ENCODE measurements at places on chromosomes 1 and 21.

- no peak for DNase-seq
Measured at GRCh38 chr21:29827647-29828046, 112.1 kb downstream of the GRIK1 start.

DNA sequence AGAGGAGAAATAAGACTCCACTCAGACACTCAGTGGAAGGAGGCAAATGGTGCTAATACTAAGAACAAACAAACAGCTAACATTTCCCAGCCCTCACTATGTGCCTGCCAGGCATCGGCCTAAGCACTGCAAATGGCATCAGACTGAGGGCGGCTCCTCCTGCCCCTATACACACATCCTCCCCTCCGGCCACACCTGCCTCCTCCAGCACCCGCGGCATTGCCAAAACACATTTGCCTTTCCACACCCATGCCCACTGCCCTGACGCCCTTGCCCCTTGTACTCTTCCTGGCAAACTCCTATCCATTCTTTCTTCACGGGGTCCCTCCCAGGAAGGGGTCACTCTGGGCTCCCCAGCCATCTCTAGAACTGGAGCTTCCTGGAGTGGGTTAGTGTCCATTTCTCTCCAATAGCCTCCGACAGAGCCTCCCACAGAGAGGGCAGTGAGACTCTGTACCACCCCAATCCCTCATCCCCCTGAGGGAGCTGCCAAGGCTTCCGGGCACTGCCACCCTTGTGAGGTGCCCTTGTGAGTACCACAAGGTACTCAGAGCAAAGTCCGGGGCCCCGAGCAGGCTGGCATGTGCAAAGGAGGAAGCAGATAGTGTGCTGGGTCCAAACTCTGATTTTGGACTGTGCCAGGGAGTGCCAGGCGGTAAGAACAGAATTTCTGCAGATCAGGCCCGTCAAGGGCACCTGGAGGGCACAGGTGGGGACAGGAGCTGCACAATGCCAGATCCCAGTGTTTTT is 959 bp downstream of the AKR7A3 start:
- DNase-seq = no peak

DNA sequence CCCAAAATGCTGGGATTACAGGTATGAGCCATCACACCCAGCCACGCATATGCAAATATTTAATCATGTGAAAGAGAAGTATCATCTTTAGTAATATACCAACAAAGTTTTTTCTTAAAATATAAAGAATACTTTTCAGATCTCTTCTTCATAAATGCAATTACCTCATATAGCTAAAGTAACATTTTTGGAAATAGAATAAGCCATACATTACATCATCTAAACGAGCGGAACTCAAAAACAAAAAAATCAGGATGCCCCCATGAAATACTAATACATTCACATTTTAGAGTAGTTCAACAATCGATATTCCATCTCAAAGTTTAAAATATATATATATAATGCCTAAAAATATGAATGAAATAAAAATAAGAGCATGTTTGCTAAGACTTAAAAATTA is 4.7 kb downstream of the NDC1 start:
- DNase-seq = no peak

- peak; percentile 65 for DNase-seq
Measured at GRCh38 chr1:160429702-160430535, 29.6 kb downstream of the VANGL2 start.

DNA sequence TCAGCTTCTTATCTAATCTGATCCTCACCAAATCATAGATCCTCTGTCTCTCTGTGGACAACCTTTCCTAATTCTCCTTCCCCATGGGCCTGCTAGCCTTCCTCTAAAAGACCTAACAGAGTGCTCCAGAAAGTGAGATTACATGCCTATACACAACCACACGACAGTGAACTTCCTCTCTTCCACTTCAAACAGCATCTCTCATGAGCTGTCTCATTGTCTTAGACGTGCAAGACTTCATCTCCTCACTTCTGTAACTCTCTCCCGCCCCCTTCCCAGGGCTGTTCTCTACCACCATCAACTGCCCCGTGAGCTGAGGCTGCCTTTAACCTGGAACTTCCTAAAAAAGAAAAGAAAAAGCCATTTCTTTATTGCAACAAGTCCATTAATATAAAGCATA is 14.1 kb upstream of the A3GALT2 start:
- DNase-seq = peak; percentile 7

- DNase-seq = no peak
Measured at GRCh38 chr1:100629391-100629790, 90.2 kb upstream of the VCAM1 start.

GRCh38 chr1:227793079-227793947 is 22.2 kb upstream of the PRSS38 start:
- DNase-seq = peak; percentile 8

- DNase-seq = no peak
Measured at GRCh38 chr1:173869021-173869359, 810 bp downstream of the ZBTB37 start.
